ENCODE measurements at places on chromosomes 4 and X. TPM values are rescaled to one million over a fixed set of nuclear protein-coding genes. Genes with fewer than 3 reads are reported as not detected.

GRCh38 chr4:67700116-67700737 lies 728 bp downstream of the UBA6 start:
- no peak for DNase-seq

GRCh38 chr4:65661471-65661870 lies 8.8 kb downstream of the EPHA5 start:
- DNase-seq = no peak

The MND1 gene
- total RNA-seq = 36.1 TPM

DNA sequence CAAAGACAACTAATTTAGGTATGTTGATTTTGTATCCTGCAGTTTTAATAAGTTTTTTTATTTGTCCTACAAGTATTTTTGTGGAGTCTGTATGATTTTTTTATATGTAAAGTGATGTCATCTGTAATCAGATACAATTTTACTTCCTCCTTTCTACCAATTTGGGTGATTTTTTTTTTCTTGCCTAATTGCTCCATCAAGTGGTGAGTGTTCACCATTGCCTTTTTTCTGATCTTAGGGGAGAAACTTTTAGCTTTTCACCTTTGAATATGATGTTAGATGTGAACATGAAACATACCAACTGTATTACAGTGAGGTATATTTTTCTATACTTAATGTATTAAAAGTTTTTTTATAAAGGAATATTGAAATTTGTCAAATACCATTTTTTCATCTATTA lies 362.3 kb downstream of the PABPC4L start:
- no peak for DNase-seq

DNA sequence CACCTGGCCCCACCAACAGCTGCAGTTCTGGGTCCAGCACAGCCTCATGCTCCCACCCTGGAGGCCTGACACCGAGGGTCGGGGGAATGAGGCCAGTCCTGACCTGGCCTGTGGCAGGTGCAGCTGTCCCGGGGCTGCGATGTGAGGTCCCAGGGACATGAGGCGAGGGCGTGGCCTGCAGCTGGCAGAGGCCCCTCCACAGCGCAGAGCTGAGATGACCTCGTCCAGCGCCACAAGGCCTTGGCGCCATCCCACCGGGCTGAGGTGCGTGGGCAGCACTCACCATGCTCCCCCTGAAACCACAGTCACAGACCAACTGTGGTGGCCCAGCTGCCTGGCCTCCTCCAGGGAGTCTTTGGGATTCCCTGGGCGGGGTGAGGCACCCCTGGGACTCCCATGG lies 26.6 kb upstream of the ADRA2C start:
- no peak for DNase-seq

GRCh38 chr4:34261799-34262314 lies 1982.5 kb downstream of the ARAP2 start:
- no peak for DNase-seq

The MAGEC1 gene
- not detected for total RNA-seq

The FHIP1A gene
- total RNA-seq = 0.46 TPM

GRCh38 chr4:177582992-177583391 lies 140.8 kb upstream of the AGA start:
- DNase-seq = no peak

- DNase-seq = no peak
Measured at GRCh38 chrX:135974279-135974856, 580 bp upstream of the MMGT1 start.

The BGN gene
- total RNA-seq = not detected

GRCh38 chr4:183403486-183403885 lies 41.0 kb upstream of the CDKN2AIP start:
- DNase-seq = no peak
